Lower lobe of right lung (tissue), 2 donors: ENCODE measurements at places on chromosomes 7 and 10.

- no peak for DNase-seq
Measured at GRCh38 chr10:112546474-112546873, 99.5 kb downstream of the VTI1A start.

DNA sequence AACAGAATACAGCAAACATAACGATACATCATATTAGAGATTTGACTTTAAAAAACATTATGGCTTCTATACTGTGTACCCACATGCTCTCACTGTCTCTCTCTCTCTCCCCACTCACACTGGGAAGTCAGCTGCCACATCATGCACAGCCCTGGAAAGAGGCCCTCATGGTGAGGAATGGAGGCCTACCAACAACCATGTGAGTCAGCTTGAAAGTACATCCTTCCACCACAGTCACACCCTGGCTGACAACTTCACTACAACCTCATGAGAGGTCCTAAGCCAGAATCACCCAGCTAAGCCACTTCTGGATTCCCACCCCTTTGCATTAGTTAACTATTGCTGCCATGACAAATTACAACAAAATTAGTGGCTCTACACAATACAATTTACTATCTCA lies 23.3 kb upstream of the GPR22 start:
- DNase-seq, result no peak

DNA sequence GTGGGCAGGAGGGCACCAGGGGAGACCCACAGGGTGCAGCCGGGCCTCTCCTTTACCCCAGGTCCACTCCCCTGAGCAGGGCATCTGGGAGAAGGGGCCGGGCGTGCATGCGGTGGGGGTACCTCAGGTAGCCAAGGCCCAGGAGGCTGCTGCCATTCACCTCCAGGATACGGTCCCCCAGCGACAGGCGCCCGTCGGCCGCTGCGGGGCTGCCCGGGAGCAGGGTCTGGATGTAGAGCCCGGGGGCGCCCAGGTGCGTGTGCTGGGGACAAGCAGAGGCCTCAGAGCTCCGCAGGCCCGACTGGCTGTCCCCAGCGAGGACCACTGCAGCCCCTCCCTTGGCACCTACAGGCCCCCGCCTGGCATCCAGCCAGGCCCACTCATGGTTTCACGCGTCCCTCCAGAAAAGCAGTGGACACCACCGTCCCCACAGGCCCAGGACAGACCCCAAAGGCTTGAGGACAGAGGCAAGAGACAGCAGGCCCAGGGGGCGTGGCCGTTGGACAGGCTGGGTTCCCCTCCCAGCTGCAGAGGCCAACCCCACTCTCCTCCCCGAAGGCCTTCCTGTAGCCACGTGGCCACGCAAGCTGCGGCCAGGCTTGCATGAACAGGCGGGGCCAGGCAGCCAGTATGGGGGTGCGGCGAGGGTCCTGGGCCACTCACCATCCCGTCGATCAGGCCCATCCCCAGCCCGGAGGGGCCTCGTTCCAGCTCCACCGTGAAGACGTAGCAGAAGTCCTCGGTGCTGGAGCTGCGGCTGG lies 24.3 kb downstream of the AP5Z1 start:
- peak; percentile 48 for DNase-seq

GRCh38 chr10:124464028-124464965 lies 2.7 kb downstream of the LHPP start:
- no peak for DNase-seq

DNA sequence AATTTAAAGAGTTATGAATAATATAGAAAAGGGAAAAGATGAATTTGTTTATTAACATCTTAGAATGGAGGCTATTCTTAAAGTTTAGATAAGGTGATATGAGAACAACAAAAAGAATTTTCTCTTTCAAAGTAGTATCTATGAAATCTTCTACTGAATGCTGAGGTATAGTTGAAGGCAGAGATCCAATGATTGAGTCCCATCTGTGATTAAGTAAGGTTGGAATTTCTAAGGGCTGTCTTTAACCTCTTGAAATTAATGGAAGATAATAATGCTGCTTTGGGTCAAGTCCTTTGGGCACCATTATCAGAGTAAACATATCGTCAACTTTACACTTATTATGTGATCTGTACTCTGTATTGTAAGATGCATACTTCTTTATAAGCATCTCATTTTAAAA lies 307.9 kb downstream of the PRKG1 start:
- DNase-seq, result no peak

- no peak for DNase-seq
Measured at GRCh38 chr10:11638055-11638698, 26.7 kb upstream of the USP6NL start.

GRCh38 chr10:102274062-102274461 lies 28.7 kb downstream of the GBF1 start:
- DNase-seq, result no peak

- no peak for DNase-seq
Measured at GRCh38 chr10:44459671-44460070, 74.8 kb upstream of the CXCL12 start.

- peak; percentile 57 for DNase-seq
Measured at GRCh38 chr7:34928052-34928451, 109.2 kb downstream of the DPY19L1 start.

GRCh38 chr10:120279196-120279595 lies 177.8 kb upstream of the PLPP4 start:
- DNase-seq, result no peak

DNA sequence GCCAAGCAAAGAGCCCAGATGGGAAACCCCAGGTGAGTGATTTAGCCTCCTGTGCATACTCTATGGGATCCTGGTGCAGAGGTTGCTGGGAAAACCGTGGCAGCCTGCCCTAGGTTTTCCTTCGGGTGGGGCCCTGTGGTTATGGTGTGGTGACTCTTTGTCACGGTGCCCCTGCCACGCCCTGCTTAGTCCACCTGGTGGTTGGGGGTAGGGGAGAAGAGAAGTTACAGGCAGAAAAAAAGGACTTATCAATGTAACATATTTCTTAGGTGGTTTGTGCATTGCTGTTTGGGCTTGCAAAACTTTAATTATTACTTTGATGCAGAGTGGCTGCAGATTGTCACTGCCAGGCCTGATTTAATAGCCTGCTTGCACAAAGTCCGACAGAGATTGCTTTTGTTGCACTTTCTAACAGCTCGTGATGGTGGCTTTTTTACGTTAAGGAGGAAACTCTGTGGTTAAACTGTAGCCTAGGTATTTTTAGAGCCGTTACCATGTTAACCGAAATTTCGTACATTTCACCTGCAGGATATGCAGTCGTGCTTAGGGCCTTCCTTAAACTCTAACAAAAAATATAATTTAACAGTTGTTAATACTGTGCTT lies 197.4 kb downstream of the RNLS start:
- peak; percentile 65 for DNase-seq

- DNase-seq, result peak; percentile 73
Measured at GRCh38 chr7:139680676-139681462, 96.9 kb downstream of the HIPK2 start.

- no peak for DNase-seq
Measured at GRCh38 chr7:75920431-75921161, 5.6 kb downstream of the POR start.

DNA sequence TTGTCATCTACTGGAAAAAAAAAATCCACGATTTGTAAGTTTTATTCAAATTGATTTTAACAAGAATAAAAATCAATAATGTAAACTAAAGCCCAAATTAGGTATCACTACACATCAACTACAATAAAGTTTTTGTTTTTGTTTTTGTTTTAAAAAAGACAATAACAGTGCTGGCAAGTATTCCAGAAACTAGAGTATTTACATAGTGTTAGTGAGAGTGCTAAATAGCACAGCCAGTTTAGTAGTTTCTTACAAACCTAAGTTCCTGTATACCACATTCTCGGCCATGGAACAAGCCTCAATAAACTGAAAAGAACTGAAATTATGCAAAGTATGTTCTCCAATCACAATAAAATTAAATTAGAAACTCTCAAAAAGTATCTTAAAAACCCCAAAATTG lies 8.1 kb downstream of the ARHGAP12 start:
- no peak for DNase-seq

DNA sequence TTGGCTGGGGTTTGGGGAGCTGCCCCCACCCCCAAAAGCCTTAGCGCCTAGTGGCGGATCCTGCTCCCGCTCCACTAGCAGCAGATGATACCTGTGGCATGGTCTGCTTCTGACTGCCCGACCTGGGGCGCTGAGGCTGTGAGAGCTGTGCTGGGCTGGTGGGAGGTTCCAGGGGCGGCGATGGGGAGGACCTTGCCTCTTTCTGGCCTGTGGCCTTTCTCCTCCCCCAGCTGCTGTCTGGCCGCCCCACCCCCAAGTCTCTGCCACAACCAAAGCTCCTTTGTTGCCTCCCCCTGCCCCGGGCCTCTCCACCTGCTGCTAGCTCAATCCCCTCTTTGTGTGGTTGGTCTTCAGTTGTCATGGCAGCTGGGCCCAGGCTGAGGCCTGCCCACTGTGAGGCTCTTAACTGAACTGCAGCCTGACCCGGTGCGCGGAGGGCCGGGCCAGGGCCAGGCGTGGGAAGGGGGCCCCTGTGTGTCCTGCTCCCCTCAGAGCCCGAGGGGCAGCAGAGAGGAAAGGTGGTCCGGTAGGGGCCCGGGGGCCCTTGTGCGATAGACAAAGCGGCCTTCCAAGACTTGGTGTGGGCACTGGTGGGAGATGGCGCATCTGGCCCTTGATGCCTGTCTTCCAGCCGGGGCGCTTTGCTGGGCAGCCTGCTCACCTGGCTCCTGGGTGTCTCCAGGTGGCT lies 4.7 kb downstream of the ZNF775 start:
- DNase-seq, result no peak

DNA sequence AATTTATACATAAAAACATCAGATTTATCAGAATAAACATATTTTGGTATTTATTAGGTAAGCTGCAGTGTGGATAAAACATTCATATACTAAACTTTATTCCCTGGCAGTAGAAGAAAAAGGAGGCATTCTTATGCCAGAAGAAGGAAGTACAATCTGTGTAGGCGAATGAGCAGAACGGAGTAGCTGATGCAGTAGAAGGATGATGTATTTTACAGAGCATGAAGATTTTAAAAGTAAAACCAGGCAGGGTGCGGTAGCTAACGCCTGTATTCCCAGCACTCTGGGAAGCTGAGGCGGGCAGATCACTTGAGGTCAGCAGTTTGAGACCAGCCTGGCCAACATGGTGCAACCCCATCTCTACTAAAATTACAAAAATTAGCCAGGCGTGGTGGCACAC lies 294.9 kb upstream of the MKLN1 start:
- no peak for DNase-seq

GRCh38 chr10:75911426-75911825 lies 480.0 kb downstream of the LRMDA start:
- DNase-seq, result no peak

DNA sequence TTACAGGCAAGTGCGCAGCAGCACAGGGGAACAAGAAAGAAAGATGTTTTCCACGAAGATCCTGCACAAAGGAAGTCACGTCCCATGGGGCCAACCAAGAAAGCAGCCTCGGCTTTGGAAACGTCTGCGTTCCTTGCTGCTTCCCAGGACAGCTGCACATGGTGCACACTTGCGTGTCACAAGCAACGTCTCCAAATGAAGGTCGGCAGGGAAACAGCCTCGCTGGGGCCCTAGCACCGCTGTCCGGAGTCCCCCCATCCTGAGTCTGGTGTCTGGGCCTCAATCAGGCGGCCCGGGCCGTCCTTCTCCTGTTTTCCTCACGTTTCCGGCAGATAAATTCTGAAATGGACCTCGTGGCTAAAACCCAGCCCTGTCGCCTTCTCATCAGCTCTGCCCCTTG lies 206.2 kb downstream of the DIP2C start:
- DNase-seq, result no peak

GRCh38 chr7:42964849-42965805 lies 33.0 kb downstream of the MRPL32 start:
- DNase-seq, result no peak

DNA sequence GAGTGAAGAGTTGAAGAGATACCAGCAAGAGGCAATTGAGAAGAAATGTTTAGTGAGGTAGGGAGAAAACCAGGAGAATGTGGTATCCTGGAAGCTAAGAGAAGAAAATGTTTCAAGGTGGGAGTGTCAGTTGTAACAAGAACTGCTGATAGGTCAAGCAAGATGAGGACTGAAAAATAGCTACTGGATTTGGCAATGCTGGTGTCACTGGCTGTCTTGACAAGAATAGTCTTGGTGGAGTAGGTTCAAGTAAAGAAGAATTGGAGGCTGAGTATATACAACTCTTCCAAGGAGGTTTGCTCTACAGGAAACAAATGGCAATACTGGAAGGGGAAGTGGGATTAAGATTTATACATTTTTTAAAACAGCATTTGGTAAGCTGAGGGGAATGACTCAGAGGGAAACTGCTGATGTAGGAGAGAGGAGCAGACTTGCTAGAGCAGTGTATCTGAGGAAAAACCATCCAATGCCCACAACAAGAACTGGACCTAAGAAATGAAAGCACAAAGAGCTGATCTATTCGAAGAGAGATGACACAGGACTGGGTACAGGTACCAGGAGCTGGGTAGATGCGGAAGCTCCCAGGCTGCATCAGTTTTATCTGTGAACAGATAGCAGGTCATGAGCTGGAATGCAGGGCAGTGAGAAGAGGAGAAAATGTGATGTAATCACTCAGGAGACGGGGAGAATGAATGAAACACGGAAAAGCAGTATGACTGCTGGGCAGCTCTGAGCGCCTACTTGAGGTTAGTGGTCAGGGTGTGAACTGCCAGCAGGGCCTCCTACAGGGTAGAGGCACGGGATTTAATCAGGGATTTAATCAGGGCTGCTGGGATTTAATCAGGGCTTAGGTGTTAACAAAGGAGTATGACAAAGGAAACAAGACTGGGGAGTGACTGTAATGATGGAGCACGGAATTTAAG lies 34.5 kb downstream of the FAM25A start:
- DNase-seq, result no peak

DNA sequence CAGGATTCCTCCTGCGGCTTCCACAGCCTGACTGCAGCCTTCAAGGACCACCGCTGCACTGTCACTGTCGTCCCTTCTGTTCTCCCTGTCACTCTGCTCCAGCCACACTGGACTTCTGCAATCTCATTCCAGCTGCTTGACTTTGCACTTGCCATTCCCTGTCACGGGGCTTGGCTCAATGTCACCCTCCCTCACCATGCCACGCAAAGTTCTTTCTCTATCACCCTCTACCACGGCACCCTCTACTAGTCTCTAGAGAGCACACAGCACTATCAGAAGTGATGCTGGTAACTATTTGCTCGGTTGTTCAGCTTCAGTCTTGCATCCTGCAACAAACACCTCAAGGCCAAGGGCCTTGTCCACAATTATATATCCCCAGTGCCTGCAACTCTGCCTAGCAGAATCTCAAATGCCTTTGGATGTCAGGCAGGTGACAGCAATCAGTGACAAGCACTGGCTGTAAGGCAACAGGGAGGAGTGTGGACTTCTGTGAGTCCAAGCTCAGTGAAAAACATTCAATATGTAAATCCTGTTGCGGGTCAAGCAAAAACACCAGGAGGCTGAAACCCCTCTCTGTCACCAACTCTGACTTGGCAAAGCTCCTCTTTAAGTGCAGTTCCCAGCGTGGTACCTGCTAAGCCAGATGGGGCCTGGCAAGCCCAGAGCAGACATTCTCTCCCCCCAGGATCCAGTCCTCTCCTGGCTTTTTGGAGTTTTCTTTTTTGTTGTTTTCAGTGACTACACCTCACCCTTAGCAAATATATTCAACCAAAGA lies 259.9 kb downstream of the FGFR2 start:
- DNase-seq, result no peak

GRCh38 chr10:97001183-97001991 lies 169.3 kb downstream of the LCOR start:
- no peak for DNase-seq
